DMS53 (cell line): ENCODE measurements at places on chromosomes 16 and 17.

GRCh38 chr16:3311496-3311895 is 6.2 kb downstream of the ZNF75A start:
- DNase-seq, result no peak

GRCh38 chr17:43406676-43407645 is 8.2 kb downstream of the ARL4D start:
- DNase-seq, result no peak

GRCh38 chr16:86609115-86609514 is 30.8 kb downstream of the FOXL1 start:
- no peak for DNase-seq

DNA sequence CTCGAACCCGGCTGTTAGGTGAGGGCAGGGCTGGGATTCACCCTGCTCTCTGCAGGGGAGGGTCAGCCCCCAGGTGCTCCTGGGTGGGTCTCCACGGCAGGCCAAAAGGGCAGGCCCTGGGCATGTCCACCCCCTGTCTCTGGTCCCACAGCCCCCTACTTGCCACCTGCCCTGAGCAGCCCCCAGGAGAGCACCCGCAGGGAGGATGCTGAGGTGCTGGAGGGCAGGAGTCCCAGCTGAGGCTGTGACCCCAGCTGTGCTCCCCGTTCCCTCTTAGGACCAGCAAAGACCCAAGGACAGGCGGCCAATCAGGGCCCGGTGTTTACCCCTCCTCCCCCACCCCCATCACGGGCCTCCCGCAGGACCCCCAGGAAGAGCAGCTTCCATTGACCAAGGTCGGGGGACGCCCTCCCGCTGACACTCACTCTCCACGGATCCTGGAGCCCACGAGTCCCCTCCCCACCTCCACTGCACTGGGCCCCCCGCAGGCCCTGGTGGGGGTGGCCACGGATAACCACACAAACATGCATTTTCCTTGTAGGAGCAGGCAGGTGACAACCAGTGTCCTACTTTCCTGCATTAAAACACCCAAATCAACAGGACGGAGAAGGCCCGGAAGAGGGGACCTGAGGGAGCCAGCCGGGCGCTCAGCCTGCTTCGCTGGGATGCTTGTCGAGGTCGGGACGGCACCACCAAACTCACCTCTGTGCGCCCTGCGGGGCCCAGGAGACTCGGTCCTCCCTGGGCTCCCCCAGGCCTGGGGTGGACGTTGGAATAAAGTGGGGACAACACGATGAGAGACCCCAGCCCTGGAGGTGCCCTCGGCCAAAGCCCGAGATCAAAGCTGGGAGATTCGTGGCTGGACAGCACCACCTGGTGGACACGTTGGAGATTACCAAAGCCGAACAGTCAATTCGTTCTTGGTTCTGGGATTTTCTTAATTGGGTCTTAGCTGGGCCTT is 22.5 kb upstream of the ENPP7 start:
- DNase-seq, result peak; percentile 58

GRCh38 chr16:87724490-87725291 is 41.1 kb downstream of the KLHDC4 start:
- peak; percentile 80 for DNase-seq

GRCh38 chr17:60554377-60554788 is 28.3 kb upstream of the APPBP2 start:
- DNase-seq, result no peak

DNA sequence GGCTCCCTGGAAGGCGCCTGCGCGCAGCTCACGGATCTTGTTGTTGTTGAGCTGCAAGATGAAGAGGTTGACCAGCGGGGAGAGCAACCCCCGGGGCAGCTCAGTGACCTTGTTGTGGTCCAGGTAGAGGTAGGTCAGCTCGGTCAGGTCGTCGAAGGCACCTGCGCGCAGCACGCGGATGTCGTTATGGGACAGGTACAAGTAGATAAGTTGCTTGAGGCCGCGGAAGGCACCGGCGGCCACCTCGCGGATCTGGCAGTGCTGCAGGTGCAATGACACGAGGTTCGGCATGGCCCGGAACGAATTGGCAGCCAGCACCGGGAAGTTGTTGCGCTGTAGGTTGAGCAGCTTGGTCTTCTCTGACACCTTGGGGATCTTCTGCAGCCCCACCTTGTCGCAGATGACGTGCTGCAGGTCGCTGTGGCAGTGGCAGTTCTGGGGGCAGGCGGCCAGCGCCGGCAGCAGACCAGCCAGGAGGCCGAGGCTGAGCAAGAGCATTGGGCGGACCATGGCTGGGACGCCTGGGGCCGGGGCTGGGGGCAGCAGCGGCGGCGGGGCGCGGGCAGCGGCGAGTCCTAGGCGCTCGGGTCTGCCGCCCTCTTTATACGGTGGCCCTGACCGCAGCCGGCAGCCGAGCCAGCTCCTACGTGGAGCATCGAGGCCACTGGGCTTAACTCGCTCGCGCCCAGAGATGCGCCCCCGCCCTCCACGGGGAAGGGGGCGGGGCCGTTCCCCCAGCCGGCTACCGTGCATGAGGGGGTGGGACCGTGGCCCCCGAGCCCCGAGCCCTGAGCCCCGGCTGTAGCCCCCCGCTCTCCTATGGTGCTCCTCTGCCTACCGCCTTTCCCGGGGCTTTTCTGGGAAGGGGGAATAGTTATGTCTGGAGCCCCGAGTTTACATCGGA is at the start of gene CHAD:
TSS of gene CHAD (minus strand) at position 577 of the 904 bp plus-strand sequence. CDS start at position 510, 67 bp downstream.
- DNase-seq, result no peak

DNA sequence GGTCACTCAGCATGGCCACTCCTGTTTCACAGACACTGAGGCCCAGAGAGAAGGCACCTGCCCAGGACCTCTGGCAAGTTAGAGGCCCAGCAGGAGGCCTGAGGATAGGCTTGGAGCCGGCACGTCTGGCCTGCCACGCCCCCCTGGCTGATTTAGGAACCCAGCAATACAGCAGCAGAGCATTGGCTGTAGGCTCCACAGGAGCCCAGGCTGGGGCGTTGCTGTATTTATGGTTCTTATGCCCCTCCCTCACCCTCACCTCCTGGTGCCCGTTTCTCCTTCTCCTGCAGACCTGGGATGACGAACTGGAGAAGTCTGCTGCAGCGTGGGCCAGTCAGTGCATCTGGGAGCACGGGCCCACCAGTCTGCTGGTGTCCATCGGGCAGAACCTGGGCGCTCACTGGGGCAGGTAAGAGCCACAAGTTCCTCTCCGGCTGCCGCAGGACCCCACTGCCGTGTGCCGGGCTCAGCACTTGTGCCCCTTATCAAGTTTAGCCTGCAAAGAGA is 25.8 kb downstream of the CRISPLD2 start:
- DNase-seq, result peak; percentile 12

DNA sequence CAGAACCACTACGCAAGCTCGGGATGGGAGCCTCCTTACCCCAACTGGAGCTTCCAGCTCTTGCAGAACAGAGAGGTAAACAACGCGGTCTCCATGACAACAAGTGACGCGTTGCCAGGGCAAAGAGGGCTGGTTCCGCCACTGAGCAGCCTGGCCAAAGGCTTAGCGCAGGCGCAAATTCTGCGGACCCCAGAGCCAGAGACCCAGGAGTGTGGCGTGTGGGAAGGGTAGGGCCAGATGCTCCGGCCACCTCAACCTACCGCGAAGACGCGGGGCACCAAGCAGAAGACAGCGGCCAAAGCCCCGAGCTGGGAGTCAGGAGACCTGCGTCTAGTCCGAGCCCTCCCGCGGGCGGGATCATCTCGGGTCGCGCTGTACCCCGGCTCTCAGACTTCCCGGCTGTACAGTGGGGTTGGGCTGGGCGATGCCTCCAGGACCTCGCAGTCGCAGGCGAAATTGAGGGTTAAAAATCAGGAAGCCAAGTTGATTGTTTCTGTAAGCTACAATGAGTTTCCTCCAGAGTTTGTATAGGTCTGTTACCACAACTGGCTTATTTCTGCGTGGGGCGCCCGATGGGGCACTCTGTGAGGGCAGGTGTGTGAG is at the start of gene TEKT1:
TSS of gene TEKT1 (minus strand) at position 69 of the 603 bp plus-strand sequence. CDS start 1,353 bp downstream, outside the sequence.
- peak; percentile 96 for DNase-seq

GRCh38 chr17:12734926-12735325 is 54.4 kb upstream of the ARHGAP44 start:
- DNase-seq, result no peak
